ENCODE measurements at places on chromosomes 1 and 21.

- DNase-seq = no peak
Measured at GRCh38 chr1:184463680-184464079, 76.9 kb downstream of the C1orf21 start.

DNA sequence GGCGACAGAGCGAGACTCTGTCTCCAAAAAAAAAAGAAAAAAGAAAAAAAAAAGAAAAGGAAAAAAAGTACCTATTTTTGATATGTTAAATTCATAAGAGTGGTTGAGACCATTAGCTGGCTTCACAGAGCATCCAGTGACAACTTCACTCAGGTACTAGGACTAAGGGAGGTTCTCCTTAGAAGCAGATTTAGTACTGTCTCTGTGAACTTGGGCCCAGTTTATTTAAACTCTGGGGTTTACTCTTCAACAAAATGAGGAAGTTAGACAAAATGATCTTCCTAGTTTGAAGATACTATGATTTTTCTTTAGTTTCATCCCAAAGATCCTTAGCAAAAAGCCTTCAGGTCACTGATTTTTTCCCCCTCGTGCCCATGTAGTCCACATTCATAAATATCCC, 21.2 kb downstream of the MACO1 start:
- DNase-seq = no peak

- DNase-seq = no peak
Measured at GRCh38 chr21:45947296-45947695, 34.3 kb upstream of the COL6A1 start.

DNA sequence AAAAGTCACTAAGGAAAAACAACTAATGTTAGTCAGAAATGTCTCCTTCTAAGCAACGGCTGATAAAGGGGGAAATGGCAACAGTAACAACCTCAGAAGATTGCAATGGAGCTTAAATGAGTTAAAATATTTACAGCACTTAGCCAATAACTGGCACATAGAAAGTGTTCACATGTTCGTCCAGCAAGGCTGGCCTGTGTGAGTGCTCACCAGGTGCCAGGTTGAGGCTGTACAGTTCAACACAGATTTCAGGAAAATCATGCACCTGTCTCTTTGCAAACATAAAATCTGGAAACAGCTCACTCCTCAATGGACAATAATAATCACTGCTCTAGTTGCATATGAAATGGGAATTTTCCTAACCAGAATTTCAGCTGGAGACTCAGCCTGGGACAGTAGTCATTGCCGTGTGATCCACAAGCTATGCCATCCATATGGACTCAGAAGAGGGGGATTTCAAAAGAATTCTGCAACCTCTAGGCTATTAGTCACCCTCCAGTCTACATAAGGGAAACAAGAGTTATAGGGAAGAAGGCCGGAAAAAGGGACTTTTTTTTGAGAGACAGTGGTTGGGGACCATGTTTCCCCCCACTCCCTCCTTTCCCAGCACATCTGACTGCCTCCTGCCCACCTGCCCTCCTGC, 68.6 kb downstream of the SYDE2 start:
- no peak for DNase-seq

- peak; percentile 27 for DNase-seq
Measured at GRCh38 chr1:27872802-27873551, 633 bp downstream of the THEMIS2 start.

- no peak for DNase-seq
Measured at GRCh38 chr1:240287722-240288121, 196.0 kb downstream of the FMN2 start.

GRCh38 chr1:242754125-242754524, 229.6 kb upstream of the PLD5 start:
- DNase-seq = no peak

GRCh38 chr1:246691622-246692495, 32.4 kb upstream of the SCCPDH start:
- no peak for DNase-seq

DNA sequence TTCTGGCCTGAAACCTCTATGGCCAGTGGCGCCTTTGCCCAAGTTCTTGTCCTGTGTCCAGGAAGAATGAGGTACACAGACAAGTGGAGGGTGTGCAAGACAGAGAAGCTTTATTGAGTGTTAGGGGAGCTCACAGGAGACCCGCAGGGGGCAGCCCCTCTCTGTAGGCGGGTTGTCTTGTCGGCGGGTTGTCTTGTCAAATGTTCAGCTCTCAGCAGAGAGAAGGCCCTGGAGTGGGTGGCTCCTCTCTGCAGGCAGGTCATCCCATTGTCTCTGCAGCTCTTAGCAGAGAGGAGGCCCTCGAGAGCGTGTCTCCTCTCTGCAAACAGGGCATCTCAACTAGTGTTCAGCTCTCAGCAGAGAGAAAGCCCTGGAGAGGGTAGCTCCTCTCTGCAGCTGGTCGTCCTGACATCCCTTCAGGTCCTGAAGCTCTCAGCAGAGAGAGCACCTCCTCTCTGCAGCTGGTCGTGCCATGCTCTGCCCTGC, 11.0 kb downstream of the COL6A2 start:
- DNase-seq = no peak

DNA sequence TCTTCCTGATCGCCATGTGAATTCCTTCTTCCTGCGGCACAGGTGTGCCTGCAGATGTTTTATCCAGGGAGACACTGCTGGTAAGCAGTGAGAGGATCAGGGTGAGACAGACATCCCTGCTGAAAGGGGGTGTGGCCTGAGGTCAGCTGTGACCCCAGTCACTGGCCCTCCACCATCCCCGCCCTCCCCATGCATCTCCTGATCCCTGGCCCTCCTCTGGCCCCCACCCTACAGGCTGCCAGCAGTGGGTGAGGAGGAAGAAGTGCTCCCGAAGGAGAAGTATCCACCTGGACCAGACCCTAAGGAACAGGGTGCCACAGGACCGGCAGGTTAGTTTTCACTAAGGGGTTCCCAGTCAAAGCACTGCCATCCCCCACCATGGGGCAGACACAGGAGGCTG, 85.3 kb downstream of the GLIS1 start:
- DNase-seq = no peak
